ENCODE measurements at places on chromosomes 13 and 19.

DNA sequence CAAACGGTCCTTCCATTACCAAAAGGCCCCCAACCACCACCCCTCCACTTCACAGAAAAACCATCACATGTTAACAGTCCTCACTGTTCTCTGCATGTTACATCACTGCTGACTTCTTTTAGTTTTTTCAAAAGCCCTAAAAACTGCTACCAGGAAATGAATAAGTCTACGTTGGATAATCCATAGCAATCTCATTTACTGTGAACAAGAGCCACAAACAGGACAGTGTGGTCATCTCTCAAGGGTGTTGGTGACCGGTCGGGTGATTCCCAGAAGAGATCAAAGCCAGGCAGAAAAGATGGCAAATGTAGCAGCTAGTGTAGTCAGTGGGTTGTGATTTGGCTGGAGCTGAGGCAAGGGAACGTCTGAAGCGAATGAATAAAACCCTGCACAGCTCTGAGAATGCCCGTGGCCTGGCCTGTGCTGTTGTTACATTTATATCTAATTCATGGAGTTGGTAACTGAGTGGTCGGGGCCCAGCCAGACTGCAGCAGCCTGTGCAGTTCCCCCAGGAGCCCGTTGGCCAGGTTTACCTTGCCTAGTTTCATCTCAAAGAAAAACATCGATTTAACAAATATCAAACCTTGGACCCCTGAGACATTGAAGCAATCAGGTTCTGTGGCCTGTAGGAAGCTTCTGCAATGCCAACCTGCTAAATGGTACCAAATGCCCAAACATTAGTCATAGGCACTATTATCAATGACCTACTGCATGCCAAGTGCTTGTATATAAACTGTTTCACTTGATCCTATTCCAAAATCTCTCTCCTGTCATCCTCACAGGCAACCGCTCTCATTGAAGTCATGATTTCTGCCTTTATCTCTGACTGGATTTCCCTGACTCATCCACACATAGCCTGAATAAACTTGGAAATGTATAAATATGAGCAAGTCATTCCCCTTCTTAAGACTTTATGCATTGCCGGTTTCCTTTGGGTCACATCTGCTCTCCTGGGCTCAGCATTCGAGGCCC is 153.8 kb upstream of the SERP2 start:
- no peak for DNase-seq

DNA sequence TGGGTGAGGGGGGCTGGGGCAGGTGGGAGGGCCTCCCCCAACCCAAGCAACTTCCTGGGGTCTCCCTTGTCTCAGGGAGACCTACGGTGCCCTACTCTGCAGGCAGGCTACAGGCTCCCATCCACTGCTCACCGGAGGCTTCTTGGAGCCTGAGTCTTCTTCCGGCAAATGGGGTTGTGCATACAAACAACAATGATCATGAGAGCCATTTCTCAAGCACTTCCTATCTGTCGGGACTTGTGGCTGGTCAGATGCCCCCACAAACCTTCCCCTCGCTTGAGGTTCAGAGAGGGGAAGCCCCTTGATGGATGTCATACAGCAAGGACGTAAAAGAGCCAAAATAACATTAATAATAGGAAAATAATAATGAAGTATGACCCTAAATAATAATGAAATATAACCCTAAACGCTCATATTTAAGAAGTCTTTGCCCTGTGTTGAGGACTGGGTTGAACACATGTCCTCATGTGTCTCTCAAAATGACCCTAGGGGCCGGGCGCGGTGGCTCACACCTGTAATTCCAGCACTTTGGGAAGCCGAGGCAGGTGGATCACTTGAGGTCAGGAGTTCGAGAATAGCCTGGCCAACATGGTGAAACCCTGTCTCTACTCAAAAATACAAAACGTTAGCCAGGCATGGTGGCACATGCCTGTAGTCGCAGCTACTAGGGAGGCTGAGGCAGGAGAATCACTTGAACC is 727 bp downstream of the CD37 start:
- DNase-seq: no peak

GRCh38 chr19:7263521-7263920 is 30.7 kb downstream of the INSR start:
- DNase-seq: no peak

- no peak for DNase-seq
Observed at GRCh38 chr13:112113851-112114250, 46.9 kb downstream of the SOX1 start.
